ENCODE measurements at places on chromosomes 3 and 15.

- no peak for DNase-seq
Measured at GRCh38 chr3:160909917-160910316, 153.9 kb downstream of the PPM1L start.

DNA sequence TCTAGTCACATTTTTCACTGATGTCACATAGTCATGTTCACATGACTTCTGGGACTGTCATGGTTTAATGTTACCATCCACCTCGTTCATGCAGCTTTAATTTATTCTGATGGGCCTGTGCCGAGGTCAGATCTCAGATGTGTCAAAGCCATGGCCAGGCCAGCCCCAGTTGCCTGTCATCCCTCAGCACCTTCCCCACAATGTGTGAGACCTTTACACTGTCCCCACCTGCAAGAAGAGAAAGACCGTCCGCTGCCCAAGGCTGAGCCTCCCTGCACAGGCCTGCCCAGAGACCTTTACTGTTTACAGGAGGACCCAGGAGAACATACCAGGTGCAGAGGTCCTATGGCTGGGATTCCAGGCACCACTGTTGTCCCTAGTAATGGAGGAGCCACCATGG is 12.8 kb upstream of the KLF15 start:
- DNase-seq, result no peak

GRCh38 chr15:97931314-97931713 is 29.2 kb upstream of the ARRDC4 start:
- no peak for DNase-seq

DNA sequence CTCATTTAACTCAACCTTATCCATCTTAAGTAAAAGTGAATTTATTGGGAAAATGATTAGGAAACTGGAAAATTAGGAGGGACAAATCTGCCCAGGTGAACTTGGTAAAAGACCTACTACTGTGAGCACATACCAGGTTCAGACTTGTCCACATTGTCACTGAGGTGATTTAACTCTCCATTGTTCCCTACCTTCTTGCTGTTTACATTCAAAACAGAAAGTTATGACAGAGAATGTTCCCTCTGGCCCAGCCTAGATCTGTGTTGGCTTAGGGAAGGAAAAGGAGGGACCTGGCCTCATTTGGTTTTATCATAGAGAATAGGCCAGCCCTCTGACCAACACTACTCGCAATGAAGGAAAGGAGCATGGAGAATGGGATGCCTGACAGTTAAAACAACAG is 117.6 kb downstream of the SATB1 start:
- DNase-seq, result no peak

- no peak for DNase-seq
Measured at GRCh38 chr3:18179521-18179920, 245.6 kb downstream of the SATB1 start.

DNA sequence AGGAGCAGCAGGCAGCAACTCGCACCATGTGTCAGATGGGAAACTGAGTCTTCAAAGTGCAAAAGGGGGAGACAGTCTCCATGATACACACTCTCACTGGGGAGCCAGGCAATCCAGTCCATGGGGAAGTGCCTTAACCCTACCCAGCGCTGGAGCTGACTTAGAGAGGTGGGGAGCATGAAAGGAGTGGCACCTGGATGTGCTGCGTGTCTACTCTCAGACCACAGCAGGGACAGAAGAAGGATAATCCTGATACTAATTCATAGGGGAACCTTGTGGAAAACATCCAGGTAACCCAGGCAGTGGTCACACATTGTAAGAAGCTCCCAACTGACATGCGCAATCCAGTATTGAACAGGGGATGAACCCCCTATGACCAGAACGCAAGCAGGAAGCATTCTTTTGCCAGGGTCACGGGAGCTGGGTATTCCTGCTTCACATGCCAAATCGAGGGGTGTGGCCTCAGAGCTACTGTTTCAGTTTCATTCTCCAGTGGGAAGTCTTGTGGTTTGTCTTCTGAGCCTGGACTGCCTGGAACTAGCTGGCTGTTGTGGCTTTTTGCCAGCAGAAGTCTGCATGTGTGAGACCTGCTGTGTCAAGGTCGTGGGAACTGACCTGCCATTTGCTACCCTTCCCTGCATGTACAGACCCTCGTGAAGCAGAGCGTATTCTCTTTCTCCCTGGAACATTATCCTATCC is 367.6 kb upstream of the NDN start:
- DNase-seq, result no peak

GRCh38 chr3:154901278-154901677 is 178.8 kb upstream of the MME start:
- peak; percentile 55 for DNase-seq

- no peak for DNase-seq
Measured at GRCh38 chr3:48984663-48985062, 5.4 kb upstream of the P4HTM start.

DNA sequence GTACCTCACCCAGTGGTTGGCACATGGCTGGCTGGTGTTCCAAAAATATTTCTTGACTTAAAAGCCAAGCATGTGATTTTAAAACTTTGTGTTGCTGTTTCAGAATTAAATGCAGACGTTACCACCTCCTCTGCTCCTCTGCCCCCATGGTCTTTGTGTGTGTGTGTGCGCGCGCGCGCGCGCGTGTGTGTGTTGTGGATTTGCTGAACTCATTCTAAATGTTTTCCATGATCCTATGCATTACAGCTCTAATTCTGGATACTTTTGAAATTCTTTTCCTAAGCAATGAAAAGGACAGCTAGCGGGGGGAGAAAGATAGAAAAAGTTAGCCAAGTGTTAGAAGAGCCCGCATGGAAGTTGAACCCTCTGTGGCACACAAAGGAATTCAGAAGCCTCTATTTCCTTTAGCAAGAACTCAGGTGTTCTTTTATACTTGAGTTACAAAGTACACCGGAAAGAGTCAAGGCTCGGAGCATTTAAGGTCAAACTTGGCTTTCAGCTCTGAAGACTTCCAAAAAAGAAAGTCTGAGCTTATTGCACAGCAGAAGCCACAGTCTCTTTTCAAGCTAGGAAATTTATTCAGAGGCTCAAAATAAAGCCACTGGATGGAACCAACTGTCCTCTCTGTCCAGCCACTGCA is 350.5 kb upstream of the TBL1XR1 start:
- DNase-seq, result no peak

GRCh38 chr3:55555873-55556618 is 68.9 kb upstream of the WNT5A start:
- no peak for DNase-seq

GRCh38 chr15:28954466-28955159 is 68.8 kb downstream of the APBA2 start:
- no peak for DNase-seq

DNA sequence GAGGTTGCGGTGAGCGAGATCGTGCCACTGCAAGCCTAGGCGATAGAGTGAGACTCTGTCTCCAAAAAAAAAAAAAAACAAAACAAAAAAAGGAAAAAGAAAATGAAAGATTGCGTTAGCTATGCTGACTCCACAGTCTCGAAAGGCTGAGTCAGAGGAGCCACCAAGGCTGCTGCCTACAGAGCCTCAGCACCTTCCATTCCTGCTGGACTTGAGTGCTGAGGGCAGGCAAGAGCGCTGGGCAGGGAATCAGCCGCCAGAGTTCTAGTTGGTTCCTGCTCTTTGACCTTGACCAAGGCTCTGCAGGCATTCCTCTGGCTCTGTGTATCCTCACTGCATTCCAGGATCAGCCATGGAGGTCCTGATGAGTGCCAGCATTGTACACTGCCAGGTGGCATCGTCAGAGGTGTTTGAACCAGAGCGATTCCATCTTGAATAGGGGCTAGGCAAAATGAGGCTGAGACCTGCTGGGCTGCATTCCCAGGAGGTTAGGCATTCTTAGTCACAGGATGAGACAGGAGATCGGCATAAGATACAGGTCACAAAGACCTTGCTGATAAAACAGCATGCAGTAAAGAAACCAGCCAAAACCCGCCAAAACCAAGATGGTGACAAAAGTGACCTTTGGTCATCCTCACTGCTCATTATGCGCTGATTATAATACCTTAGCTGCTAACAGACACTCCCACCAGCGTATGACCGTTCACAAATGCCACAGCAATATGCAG is 5.9 kb downstream of the MESP2 start:
- peak; percentile 43 for DNase-seq

DNA sequence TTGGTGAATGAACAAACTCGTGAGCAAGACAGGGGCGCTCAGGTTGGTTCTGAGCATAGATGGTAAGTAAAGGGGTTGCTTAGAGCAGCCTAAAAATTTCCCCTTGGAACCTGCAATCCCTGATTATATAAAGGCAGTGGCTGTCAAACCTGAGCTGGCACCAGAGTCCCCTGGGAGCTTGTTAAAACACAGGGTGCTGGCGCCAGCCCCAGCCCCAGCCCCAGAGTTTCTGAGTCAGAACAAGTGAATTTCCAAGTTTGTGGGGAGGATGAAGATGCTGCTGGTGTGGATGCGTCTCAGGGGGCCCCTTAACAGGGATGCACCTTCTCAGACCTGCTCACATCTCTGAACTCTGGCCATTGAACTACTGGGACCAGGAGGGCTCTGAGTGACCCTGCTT is 48.2 kb downstream of the FEM1B start:
- DNase-seq, result no peak

DNA sequence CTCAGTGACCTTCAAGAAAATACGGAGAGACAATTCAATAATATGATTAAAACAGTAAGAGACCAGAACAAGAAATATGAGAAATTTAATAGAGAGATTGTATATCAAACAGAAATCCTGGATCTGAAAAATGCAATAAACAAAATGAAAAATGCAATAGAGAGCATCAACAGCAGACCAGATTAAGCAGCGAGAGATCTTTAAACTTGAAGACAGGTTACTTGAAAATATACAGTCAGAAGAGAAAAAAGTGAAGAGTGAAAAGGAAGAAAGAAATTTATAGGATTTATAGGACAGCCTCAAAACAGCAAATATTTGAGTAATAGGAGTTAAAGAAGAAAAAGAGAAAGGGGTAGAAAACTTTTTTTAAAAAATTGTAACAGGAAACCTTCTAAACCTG is 813.9 kb upstream of the GRM7 start:
- DNase-seq, result no peak

- no peak for DNase-seq
Measured at GRCh38 chr3:46851364-46852333, 11.6 kb downstream of the MYL3 start.

GRCh38 chr3:112807685-112808084 is 39.0 kb downstream of the CD200R1L start:
- DNase-seq, result no peak

GRCh38 chr3:17142516-17142915 is 257.8 kb downstream of the PLCL2 start:
- DNase-seq, result no peak

GRCh38 chr3:184443364-184443763 is 63.5 kb downstream of the CHRD start:
- DNase-seq, result no peak

GRCh38 chr3:139797724-139798343 is 120.1 kb upstream of the NMNAT3 start:
- DNase-seq, result peak; percentile 25

DNA sequence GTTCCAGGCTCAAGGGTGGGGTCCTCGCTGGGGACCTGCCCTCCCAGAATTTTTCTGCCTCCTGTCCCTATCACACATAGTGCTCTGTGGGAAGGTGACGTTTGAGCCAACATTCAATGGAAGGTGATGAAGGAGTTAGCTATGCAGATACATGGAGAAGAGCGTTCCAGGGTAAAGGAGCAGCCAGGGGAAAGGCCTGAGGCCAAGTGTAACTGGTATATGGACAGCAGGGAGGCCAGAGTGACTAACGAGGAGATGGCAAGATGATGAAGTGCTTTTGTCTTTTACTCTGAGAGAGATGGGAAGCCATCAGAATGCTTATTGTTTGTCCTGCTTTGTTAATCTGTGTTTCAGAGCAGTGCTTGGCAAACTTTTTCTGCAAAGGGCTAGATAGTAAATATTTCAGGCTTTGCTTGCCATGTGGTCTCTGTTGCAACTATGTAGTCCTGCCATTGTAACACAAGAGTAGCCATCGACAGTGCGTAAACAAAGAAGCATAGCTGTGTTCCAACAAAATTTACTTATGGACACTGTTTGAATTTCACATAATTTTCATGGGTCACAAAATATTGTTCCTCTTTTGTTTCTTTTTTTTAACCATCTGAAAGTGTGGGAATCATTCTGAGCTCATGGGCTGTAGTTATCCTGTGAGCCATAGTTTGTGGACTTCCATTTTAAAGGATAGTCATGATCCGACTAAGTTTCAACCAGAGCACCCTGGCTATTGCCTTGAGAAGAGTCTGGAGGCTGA is 25.8 kb upstream of the PIAS1 start:
- DNase-seq, result no peak

- DNase-seq, result peak; percentile 6
Measured at GRCh38 chr3:142226474-142226873, 1.1 kb upstream of the GK5 start.

GRCh38 chr3:27644941-27645340 is 77.2 kb downstream of the EOMES start:
- peak; percentile 54 for DNase-seq

- no peak for DNase-seq
Measured at GRCh38 chr3:79724206-79724605, 43.6 kb downstream of the ROBO1 start.

DNA sequence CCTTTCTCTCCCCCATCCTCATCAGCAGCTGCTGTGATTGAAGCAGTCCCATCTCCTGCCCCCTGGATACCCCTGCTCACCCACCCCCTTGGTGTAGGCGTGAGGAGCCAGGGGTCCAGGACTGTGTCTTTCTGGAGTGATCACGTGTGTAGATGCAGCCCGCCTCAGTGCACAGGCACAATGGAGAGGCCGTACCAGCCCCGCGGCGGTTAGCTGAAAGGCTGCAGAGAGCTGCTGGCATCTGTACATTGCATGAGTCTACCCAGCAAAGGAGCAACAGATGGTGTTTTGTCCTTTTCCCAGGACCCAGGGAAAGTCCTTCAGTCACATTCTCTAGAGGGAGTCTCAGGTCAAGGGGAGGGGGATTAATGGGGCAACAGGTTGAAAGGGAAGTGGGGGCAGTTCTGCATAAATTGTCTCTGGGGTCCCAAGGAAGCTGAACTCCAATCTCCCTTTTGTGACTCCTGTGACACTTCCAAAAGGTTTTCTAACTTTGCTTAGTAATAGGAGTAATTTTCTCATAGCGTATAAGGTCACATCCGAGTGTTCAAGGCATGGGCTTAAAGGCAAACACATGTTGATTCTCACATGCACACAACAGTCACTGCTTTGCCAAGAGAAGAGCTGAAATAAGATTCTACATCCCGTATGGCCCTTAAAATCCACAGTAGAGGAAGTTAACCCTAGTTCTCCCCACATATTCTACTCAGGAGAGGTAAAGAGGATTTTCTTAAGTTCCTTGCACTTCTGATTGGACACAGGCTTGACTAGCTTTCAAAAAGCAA is 7.1 kb downstream of the CSPG5 start:
- DNase-seq, result no peak

- no peak for DNase-seq
Measured at GRCh38 chr15:66035901-66036300, 166.6 kb downstream of the RAB11A start.

- DNase-seq, result no peak
Measured at GRCh38 chr15:75045332-75046015, 22.1 kb downstream of the PPCDC start.

- peak; percentile 70 for DNase-seq
Measured at GRCh38 chr3:190044142-190044541, 76.6 kb downstream of the P3H2 start.

DNA sequence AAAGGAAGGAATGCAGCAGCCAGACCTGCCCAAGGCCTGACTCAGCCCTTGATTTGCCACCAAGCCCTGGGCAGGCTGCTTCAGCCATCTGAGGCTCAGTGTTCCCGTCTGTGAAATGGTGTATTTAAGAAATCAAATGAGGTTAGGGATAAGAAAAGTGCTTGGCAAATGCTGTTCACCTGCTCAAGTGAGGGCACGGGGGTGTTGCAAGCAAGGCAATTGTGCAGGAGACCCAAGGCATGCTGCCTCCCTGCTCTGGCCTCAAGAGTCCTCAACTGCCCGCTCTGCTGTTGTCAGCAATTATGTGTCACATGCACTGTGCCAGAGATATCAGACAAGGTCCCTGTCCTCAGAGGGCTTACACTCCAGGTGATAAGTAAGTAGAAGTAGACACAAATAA is 101.8 kb downstream of the TPRA1 start:
- no peak for DNase-seq
